ENCODE measurements at places on chromosomes 4 and X.

DNA sequence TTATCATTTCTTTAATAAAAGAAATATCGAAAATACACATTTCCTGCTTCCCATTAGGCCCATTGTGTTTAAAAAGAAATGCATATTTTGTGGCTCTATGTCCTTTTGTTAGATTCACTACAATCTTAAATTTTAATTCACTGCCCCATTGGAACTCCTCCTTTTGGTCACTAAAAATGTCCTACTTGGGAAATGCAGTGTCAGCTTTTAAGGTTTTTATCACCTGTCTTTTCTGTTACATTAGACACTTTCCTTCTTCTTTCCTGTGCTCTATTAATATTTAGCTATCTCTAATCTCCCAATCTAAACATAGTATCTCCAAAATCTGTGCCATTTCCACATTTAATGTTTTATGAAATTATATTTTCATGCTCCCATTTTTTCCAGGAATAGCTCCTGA, 164.9 kb upstream of the SPOCK3 start:
- no peak for DNase-seq

DNA sequence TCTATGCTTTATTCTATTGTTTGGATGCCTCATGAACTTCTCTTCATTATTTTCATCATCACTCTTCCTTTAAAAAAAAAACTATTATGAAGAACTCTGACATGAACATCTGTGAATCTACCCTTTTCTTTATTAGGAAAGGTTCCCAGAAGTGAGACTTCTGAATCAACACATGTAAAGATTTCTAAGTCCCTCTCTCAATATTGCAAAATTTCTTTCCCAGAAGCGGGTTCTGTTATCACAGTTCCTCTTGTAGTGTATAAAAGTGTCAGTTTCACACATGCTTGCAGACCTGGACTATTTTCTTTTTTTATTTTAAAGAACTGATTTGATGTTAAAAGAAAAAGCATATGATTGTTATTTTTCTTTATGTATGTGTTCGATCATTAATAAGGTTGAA, 330.8 kb upstream of the KLF3 start:
- DNase-seq: no peak

DNA sequence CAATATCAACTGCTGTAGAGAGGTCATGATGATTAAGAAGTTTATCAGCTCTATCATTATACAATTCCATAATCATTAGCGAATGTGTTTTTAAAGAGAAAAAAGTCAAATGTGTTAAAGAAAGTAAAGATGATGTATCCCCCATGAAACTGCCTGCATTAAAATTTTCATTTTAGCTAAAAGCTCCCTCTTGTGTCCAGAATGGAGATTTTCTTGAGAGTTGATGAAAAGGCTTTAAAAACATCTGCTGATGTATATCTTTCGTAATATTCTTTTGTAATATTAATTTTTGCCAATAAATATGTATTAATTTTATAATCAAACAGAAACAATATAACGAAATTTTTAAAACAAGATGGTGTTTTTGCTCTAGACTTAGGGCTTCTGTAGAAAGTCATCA, 52.1 kb upstream of the LHFPL1 start:
- DNase-seq: no peak

DNA sequence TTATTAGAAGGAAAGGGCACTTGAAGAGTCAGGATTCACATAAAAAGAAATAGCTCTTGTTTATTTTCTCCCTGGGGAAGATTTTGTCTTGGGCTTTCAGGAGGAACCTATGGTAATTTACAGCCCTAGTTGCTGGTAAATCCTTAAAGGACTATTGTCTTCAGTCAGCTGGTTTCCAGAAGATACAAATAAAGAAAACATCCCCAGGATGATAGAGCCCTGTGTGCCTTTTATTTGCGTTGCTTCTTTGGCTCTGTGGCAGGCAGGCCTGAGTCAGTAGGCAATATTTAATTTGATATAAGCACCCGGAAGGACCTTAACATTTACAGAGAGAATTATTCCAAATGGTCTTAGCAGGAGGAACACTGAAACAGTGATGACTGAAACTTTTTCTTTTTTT, 131.0 kb upstream of the SLC34A2 start:
- no peak for DNase-seq

DNA sequence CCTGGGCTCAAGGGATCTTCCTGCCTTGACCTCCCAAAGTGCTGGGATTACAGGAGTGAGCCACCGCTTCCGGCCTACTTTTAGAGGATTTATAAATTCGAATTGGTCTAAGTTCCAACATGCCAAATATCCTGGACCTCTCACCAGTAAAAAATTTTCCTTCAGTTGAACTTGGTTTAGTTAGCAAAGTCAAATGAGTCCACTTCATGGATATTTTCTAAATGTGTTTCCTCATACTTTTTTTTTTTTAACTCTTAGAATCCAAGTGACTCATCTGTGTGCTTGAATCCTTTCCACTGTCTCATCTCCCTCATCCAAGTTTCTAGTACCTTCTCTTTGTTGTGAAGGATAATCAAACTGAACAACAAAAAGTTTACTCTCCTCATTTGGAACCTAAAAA, 49.7 kb downstream of the RBM47 start:
- no peak for DNase-seq

GRCh38 chr4:122010610-122011009, 58.8 kb upstream of the TRPC3 start:
- no peak for DNase-seq

GRCh38 chr4:38310446-38311043, 350.3 kb downstream of the PTTG2 start:
- DNase-seq: peak; percentile 74

DNA sequence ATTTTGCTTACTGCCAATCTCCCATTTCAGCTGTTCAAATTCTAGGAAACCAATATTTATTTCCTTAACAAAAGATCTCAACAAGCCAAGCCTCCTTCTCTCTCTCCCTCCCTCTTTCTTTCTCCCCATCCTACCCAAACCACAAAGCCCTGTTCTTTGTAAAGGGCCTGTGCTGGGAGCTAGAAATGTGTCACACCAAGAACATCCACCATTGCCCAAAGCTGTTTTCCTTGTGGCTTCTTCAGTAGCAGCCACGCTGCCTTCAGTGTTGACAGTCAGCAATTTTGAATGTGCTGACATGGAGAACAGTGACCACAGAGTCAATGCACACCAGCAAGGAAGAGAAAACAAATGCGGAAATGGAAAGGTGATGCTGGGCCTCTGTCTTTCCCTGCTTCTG, 203.0 kb downstream of the MAML3 start:
- DNase-seq: no peak
